ENCODE measurements at places on chromosomes 7 and 10.

DNA sequence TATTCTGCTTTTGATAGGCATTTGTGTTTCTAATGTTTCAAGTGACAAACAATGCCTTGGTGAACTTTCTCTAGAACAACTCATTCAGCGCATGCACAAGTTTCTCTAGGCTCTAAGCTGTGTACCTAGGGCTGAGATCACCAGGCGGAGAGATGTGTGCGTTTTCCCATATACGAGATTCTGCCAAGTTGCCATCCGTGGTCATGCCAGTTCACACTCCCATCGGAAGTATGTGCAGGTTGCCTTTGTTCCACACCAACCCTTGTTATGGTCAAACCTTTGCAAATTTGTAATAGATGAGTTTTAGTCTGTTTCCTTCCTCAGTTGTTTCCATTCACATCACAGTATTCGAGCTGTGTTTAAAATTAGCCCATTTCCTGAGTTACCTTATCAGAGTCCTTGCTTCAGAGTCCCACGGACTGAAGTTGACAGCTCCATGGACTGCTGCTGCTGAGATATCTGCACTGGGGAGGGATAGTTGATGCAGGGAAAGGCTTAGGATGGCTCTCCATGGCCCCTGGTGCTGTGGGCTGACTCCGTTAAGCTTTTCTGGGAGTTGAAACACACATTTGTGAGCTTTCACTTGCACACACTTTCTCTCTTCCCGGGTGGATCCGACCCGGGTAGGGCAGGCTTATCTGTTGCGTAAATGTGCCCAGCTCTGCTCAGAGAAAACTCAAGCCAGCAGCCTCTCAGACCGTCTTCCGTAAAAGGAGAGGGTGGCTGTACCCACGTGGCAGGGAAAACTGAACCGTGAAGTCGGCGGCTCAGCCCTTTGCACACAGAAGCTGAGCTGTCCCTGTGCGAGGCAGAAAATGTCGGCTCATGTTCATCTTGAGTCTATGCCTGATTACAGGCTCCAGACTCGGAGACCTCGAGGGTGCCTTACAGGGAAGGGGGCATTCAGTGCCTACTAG, 49.4 kb downstream of the HK1 start:
- DNase-seq = no peak

- no peak for DNase-seq
Measured at GRCh38 chr7:90994601-90995000, 269.6 kb upstream of the FZD1 start.

GRCh38 chr10:84329196-84329611, 815 bp downstream of the CCSER2 start:
- no peak for DNase-seq

- DNase-seq = no peak
Measured at GRCh38 chr7:77679608-77680007, 16.7 kb upstream of the RSBN1L start.

- no peak for DNase-seq
Measured at GRCh38 chr10:22640359-22640758, 74.0 kb downstream of the PIP4K2A start.

DNA sequence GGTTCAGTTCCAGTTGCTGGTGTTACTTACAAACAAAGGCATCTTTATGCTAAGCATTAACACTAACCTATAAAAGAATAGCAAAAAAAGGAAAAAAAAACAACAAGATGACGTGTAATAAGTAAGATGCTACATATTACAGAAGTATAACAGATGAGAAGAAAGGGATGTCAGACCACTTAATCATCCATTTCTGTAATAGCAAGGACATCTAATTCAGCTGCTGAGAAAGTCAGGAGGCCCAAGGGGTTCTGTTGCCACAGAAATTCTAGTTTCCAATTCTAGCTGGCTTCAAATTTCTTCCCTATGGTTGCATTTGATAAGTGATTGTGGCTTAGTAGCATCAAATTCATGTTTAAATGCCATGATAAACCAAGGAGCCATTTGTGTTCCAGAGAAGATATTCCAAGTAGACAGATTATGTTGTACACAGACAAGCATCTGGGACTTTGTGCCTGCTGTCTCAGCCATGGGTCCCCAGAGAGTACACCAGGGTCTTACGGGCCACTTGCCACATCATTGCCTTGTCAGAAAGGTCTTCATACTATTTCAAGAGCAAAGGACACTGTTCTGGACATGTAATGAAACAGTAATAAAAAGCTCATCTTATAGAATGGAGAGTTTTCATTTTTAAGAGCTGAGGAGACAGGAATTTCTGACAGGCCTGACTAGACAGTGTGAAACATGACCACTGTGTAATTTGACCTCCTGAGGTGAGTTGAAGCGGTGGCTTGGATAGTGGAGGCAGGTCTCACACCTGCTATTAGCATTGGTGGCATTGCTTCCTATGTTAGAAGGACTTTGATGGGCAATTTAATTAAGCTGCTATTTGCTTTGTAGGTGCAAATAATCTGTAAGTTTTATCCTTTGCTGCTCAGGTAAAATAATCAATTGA, 4.2 kb upstream of the ASB4 start:
- no peak for DNase-seq

DNA sequence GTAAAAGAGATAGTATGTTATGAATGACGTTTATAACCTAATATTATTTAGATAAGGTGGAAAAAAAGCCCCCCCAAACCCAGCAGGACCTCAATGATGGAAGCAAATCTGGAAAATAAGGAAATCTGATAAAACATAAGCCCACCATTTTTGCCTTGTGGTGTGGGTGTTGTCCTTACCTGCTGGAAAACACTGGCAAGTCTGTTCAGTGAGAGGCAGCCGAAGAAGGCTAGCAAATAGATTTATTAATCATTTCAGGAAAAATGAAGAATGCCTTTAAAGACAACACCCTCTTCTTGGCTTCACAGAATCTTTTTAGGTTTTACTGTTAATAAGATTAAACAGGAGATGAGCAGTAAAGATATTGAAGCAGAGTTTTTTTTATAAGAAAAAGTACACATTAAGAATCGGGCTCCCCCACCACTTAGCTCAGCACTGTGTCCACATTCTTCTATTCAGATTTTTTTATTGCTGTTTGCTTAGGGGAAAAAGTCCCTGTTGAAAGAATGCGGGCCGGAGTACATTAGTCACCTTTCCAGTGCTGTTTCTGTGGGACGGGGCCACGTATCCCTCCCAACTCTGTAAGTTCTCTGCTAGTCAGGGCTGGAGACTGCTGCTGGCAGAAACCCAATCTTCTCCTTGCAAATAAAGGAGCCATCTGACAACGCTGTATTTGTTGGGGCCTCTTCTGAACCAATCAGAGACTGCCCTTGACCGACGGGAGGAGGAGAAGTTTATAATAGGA, 104.1 kb downstream of the EVX1 start:
- no peak for DNase-seq

DNA sequence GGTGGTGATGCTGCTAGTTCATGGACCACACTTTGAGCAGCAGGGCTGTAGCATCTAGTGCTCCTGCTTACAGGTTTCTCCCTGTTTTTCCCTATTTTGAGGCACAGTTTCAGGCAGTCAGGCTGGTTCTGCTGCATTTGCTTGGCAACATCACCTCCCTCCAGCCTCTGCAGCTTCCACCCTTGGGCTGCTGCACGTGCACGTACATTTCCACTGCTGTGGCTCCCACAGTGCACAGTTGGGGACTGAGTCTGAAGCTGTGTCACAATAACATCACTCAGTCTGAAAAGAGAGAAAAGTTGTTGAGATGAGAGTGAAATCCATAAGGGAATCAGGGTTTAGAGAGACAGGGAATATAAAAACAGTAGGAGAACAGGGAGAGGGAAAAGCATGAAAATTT, 230.7 kb upstream of the FZD1 start:
- DNase-seq = no peak

GRCh38 chr10:1410469-1411395, 326.6 kb downstream of the ADARB2 start:
- no peak for DNase-seq

GRCh38 chr7:130363026-130363847, 17.1 kb upstream of the CPA1 start:
- peak; percentile 85 for DNase-seq

GRCh38 chr7:142945001-142945400, 5.7 kb downstream of the LLCFC1 start:
- DNase-seq = no peak

DNA sequence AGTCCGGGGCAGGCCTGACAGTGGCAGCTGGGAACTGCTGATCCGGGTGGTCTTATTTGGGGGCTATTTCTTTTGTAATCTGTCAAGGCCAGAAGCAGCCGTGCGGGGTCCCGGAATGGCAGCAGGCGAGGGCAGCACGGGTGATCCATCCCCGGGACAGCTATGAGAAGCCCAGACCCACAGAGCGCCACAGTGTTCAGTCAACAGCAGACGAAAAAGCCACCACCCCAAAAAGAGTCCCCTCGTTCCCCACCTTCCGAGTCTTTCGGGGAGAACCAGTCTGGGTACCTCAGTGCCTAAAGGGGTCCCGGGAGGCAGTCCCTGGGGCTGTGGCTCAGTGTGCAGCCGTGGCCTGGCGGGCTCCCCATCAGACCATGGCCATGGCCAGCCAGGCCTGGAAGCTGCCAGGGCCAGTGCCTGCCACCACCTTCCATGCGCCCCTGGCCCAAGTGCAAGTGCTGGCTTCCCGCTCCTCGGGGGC, 125.1 kb upstream of the KCTD7 start:
- no peak for DNase-seq

GRCh38 chr7:2735744-2736143, 47.7 kb downstream of the AMZ1 start:
- no peak for DNase-seq

DNA sequence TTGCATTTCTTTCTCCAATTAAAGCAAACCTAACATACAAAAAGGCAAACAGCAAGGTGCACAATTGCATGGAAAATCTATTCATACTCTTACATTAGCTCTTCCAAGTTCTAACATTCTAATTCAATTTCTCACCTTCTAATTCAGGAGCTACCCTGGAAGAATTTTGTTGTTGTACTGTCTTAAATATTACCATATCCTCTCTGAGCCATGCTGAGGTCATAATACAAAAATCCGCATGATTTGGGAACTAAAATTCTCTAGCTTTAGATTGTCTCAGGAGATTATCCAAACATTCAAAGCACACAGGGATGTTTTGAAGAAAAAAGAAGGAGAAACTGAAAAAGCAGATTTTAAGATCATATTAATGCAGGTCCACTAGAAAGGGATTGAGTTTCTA, 229.9 kb downstream of the KIAA1217 start:
- no peak for DNase-seq

DNA sequence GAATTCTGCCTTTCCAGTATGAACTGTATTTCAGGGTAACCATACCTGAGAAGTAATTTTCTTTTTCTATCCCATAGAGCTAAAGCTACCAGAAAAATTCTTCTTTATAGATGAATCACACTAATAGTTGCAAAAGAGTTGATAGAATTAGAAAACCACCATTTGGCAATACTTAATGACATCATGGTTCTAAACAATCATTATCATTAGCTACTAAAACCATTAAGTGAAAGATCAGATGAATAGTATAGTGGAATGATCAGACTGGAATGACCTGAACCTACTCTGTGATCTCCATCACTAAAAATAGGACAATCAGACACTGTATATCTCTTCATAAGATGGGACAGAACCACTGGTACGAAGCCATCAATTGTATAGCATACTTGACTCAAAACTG, 19.8 kb upstream of the ZC3HAV1L start:
- DNase-seq = no peak

DNA sequence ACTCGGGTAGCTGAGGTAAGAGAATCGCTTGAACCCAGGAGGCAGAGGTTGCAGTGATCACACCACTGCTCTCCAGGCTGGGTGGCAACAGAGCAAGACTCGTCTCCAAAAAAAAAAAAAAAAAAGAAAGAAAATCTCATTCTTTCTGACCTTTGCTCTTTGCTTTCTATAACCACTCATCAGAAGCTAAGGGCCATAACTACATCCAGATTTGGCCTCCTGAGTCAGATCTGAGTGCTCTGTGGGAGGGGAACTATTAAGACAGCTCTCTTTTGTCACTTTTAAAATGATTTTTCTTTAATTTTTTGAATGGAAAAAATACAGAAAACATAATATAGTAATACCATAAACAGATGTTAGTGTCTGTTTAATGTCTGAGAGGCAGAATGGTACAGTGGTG, 210.1 kb downstream of the KIAA1217 start:
- DNase-seq = no peak

- no peak for DNase-seq
Measured at GRCh38 chr10:112182784-112183328, 709 bp downstream of the GPAM start.
